AG09309 (cell line): ENCODE measurements at places on chromosomes 7 and 10.

- DNase-seq: no peak
Observed at GRCh38 chr10:99569961-99570360, 37.2 kb downstream of the NKX2-3 start.

GRCh38 chr7:28447071-28447470 is 34.8 kb downstream of the CREB5 start:
- DNase-seq: no peak

- no peak for DNase-seq
Observed at GRCh38 chr10:124645467-124646095, 98.6 kb downstream of the FAM53B start.

GRCh38 chr7:128792471-128793180 is 858 bp downstream of the CCDC136 start:
- DNase-seq: no peak

- DNase-seq: no peak
Observed at GRCh38 chr10:125955766-125956165, 59.4 kb downstream of the FANK1 start.

DNA sequence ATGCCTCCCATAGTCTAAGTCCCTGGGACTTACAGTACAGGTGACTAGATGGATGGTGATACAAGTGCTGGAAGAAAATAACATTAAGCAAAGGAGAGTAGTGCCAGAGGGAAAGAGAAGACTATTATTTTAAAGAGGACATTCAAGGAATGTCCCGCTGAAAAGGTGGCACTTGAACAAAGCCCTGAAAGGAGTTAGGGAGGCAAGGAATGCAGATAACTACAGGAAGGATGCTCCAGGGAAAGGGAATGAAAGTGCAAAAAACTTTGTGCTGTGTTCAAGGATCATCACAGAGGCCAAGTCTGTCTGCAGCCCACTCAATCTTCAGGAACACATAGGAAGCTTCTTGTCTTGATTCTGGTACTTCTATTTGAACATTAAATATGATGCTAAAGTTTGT is 14.9 kb downstream of the ANKMY2 start:
- no peak for DNase-seq

GRCh38 chr10:104941662-104942061 is 300.6 kb downstream of the SORCS3 start:
- DNase-seq: no peak

DNA sequence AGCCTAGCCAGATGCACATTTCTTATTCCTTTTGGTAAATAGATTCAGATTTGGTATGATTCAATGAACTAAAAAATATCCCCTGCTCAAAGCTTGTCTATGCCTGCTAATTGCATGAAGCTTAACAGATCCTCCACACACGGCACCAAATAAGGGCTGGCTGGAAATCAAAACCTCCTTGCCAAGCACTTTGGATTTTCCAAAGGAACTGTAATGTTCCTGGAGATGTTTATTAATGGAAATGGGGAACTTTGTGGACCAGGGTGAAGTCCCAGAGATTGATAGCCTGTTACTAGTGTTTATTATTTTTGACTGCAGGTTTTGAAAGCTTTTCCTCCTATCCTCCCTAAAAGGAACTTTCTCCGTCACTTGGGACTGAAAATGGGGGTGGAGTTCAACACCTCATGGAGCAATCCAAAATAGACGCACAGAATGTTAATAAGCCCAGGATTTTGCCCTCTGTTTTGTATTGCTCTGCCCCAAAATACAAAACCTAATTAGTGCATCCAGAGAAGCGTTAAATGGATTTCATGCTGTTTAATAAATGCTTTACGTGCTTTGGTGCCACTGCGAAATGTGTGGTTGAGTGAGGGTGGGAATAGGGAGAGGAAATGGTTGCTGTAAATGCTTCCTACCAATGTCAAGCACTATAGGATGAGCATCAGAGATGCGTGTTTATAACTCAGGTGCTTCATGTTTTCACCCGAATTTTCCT is 1027.7 kb downstream of the LRMDA start:
- no peak for DNase-seq

DNA sequence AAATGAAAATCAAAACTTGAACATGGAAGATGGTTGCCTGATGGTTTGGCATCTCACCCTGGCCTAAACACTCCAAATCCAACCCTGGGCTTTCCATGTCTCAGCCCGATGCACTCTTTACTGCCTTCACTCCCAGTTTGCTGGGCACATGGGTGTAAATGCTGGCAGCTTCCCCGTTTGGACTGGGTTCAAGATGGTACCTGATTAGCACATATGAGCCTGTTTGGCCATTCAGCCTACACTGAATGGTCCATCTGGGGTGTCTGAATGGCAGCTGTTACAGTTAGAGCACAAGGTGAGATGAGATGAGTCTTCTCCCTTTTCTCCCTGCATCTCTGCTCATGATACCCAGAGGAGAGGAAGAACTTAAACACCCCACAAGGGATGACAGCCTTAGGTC is 37.1 kb downstream of the ATXN7L1 start:
- DNase-seq: no peak

GRCh38 chr7:52320610-52321009 is 714.8 kb upstream of the POM121L12 start:
- DNase-seq: no peak

DNA sequence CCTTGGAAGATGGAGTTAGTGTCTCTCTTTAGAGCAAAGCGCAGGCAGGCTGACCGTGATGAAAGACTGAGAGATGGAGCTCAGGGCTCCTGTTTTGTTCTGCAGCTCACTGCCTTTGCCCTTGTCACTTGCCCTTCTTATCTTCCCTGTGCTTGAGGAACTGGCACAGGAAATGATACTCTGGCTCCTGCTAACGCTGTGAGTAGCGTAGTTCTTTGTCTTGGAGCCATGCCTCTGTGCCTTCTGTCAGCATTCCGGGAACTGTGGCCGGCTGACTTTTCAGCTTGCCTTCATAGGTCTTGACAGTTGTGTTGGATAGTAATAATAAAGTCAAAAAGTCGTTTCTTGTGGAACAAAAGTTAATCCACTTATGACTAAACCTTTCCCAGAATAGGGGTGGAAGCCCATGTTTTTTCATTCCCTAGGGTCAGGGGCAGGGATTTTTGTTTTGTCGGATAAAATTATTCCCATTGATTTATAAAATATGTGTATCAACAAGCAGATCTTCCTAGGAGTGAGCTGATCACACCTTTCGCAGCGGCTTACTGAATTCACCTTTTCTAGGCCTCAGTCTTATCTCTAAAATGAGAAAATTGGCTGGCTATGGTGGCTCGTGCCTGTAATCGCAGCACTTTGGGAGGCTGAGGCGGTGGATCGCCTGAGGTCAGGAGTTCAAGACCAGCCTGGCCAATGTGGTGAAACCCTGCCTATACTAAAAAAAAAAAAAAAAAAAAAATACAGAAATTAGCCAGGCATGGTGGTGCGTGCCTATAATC is 16.6 kb upstream of the TMEM236 start:
- DNase-seq: no peak

DNA sequence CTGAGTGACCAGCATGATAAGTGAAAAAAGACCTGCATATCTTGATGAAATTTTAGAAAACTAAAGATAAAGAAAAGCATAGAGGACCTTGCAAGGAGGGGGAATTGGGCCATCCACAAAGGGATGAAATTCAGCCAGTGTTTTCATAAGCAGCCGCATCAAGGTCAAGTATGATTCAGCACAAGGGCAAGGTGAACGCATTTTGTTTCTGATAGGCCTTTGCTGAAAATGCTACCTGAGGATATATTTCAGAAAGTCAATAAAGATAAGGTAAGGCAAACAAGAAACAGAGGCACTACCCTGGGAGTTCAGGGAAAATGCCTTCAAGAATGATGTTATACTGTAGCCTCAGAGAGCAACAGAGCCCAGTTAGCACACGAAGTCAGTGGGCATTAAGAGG is 55.0 kb upstream of the SHH start:
- no peak for DNase-seq

DNA sequence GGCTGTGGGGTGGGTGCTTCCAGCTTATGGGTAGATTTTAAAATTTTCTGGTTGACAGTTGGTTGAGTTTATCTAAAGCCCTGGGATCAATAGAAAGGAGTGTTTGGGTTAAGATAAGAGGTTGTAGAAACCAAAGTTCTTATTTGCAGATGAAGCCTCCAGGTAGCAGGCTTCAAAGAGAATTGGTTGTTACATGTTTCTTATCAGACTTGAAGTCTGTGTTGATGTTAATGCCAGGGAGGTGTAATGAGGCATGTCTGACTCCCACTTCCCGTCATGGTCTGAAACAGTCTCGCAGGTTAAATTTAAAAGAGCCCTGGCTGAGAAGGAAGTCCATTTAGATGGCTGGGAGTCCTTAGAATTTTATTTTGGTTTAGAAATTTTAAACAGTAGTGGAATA is 165.2 kb upstream of the TMEM72 start:
- no peak for DNase-seq

- peak; percentile 87 for DNase-seq
Observed at GRCh38 chr7:27134392-27134791, 3.8 kb upstream of the HOXA4 start.

GRCh38 chr7:91504919-91505318 is 240.7 kb downstream of the FZD1 start:
- DNase-seq: no peak
